Activated B cell treated with CpG ODN at 0.5 μM for 24 hours (primary cell): ENCODE measurements at places on chromosomes 6 and 20. TPM values are rescaled to one million over a fixed set of nuclear protein-coding genes. Genes with fewer than 3 reads are reported as not detected.

SLC17A5 gene
- total RNA-seq = 6.3 and 7.5 TPM in 2 replicates

SRSF12 gene
- not detected in 2 replicates for total RNA-seq

EEF1A2 gene
- total RNA-seq = 1.2 and 1.6 TPM in 2 replicates

SLC26A8 gene
- total RNA-seq = not detected in 2 replicates

CRISP3 gene
- not detected in 2 replicates for total RNA-seq

PLN gene
- total RNA-seq = not detected in 2 replicates

CCDC170 gene
- total RNA-seq = not detected in 2 replicates

MMP24OS gene
- 39.2 and 47.9 TPM in 2 replicates for total RNA-seq

HTR1E gene
- not detected in 2 replicates for total RNA-seq

C6orf58 gene
- total RNA-seq = not detected in 2 replicates

DEFB132 gene
- not detected in 2 replicates for total RNA-seq

FOXC1 gene
- 1.00 and 1.1 TPM in 2 replicates for total RNA-seq

RIPK1 gene
- 20.5 and 21.8 TPM in 2 replicates for total RNA-seq

DXO gene
- 23.7 and 29.4 TPM in 2 replicates for total RNA-seq

EYS gene
- total RNA-seq = not detected in 2 replicates

CPXM1 gene
- total RNA-seq = 8.5 and 9.8 TPM in 2 replicates

MUC22 gene
- total RNA-seq = not detected in 2 replicates

ESR1 gene
- 10.9 and 17.5 TPM in 2 replicates for total RNA-seq

TMEM170B gene
- total RNA-seq = 2.6 and 2.8 TPM in 2 replicates

PTCRA gene
- not detected in 2 replicates for total RNA-seq

TRERF1 gene
- 3.3 and 4.1 TPM in 2 replicates for total RNA-seq

FAM184A gene
- 0.24 and 1.1 TPM in 2 replicates for total RNA-seq

OPN5 gene
- total RNA-seq = not detected in 2 replicates

MAS1 gene
- not detected in 2 replicates for total RNA-seq

KHDC3L gene
- not detected in 2 replicates for total RNA-seq

MEP1A gene
- not detected in 2 replicates for total RNA-seq

OLIG3 gene
- not detected in 2 replicates for total RNA-seq

EGFL8 gene
- total RNA-seq = 2.2 and 3.4 TPM in 2 replicates

RBM24 gene
- not detected in 2 replicates for total RNA-seq

TPX2 gene
- 2.2 and 2.8 TPM in 2 replicates for total RNA-seq

CST1 gene
- not detected in 2 replicates for total RNA-seq

CPNE5 gene
- total RNA-seq = 57.8 and 59.1 TPM in 2 replicates

RBPJL gene
- total RNA-seq = not detected in 2 replicates

SGK2 gene
- 0.73 and 1.1 TPM in 2 replicates for total RNA-seq

CCN6 gene
- not detected in 2 replicates for total RNA-seq

OXT gene
- total RNA-seq = not detected in 2 replicates

BMP2 gene
- total RNA-seq = not detected in 2 replicates

CAPN11 gene
- not detected in 2 replicates for total RNA-seq

CCM2L gene
- total RNA-seq = 0.11 and 0.20 TPM in 2 replicates

COL10A1 gene
- total RNA-seq = not detected in 2 replicates

FAM162B gene
- not detected in 2 replicates for total RNA-seq

PRND gene
- total RNA-seq = not detected in 2 replicates

RHAG gene
- not detected in 2 replicates for total RNA-seq

COL9A3 gene
- 33.2 and 37.6 TPM in 2 replicates for total RNA-seq

NINL gene
- 1.0 and 1.8 TPM in 2 replicates for total RNA-seq

SLC4A11 gene
- total RNA-seq = 0.58 and 0.88 TPM in 2 replicates

LGSN gene
- total RNA-seq = 0.11 TPM in 1 of 2 replicates, not detected in the other

CDH26 gene
- 1.4 and 1.6 TPM in 2 replicates for total RNA-seq

MOG gene
- not detected in 2 replicates for total RNA-seq

BPI gene
- not detected in 2 replicates for total RNA-seq

XKR7 gene
- total RNA-seq = 0.04 and 0.12 TPM in 2 replicates

LIN28B gene
- not detected in 2 replicates for total RNA-seq

ME1 gene
- total RNA-seq = not detected in 2 replicates

SH3BGRL2 gene
- not detected in 2 replicates for total RNA-seq

SLC22A1 gene
- 1.0 and 2.8 TPM in 2 replicates for total RNA-seq

RTEL1 gene
- total RNA-seq = 24.1 and 33.8 TPM in 2 replicates

RAD21L1 gene
- total RNA-seq = not detected in 2 replicates
